ENCODE measurements at places on chromosomes 11 and 22.

GRCh38 chr11:47107744-47108143 lies 68.9 kb downstream of the ARFGAP2 start:
- DNase-seq = no peak

GRCh38 chr11:129035244-129035643 lies 92.6 kb upstream of the TP53AIP1 start:
- no peak for DNase-seq

GRCh38 chr11:33531743-33532181 lies 168.9 kb downstream of the C11orf91 start:
- no peak for DNase-seq

- no peak for DNase-seq
Observed at GRCh38 chr11:72293910-72294615, 50.1 kb upstream of the PHOX2A start.

GRCh38 chr11:67351275-67352005 lies 1.9 kb downstream of the POLD4 start:
- no peak for DNase-seq

- DNase-seq = no peak
Observed at GRCh38 chr11:34416766-34417165, 22.0 kb upstream of the CAT start.

DNA sequence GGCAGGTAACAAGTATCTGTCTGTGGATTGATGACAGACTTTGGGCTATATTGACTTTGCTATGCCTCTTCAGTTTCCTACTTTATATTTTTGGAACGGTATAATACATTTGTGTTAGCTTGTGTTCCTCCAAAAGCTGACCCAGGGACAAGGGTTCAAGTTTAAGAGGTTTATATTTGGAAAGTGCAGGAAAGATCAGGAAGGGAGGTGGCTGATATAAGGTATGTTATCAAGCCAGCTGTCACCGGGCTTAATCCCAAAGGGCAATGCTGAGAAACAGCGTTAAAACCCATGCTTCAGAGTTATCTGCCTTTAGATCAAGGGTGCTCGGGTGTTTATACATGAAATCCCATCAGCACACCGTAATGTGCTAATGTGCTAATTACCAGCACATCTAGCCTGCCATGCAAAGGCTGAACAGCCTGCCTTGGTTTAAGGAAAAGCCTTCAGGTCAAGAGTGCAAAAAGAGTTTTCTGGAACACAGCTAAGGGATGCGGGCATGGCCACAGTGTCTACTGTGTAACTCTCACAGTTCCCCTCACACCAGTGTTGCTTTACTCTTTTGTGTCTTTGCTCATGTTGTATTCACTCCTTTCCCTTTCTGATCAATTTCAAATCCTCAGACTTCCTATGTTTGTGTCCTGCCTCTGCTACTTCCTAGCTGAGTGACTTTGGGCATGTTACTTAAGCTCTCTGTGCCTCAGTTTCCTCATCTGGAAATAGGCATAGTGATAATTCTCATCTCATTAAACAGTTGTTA lies 77.5 kb downstream of the BDNF start:
- no peak for DNase-seq

GRCh38 chr11:17730608-17731462 lies 3.7 kb upstream of the KCNC1 start:
- no peak for DNase-seq

GRCh38 chr11:88553204-88553603 lies 215.7 kb upstream of the CTSC start:
- no peak for DNase-seq

- no peak for DNase-seq
Observed at GRCh38 chr11:63937713-63938478, 906 bp upstream of the NAA40 start.

GRCh38 chr11:75536786-75537641 lies 11.3 kb upstream of the GDPD5 start:
- no peak for DNase-seq

- no peak for DNase-seq
Observed at GRCh38 chr11:2122222-2122906, 16.8 kb downstream of the IGF2 start.

GRCh38 chr11:6006395-6006794 lies 351 bp downstream of the OR56A4 start:
- DNase-seq = no peak

- no peak for DNase-seq
Observed at GRCh38 chr22:40838486-40838885, 18.0 kb downstream of the ST13 start.

GRCh38 chr11:64870893-64871466 lies 7.4 kb downstream of the EHD1 start:
- DNase-seq = no peak

DNA sequence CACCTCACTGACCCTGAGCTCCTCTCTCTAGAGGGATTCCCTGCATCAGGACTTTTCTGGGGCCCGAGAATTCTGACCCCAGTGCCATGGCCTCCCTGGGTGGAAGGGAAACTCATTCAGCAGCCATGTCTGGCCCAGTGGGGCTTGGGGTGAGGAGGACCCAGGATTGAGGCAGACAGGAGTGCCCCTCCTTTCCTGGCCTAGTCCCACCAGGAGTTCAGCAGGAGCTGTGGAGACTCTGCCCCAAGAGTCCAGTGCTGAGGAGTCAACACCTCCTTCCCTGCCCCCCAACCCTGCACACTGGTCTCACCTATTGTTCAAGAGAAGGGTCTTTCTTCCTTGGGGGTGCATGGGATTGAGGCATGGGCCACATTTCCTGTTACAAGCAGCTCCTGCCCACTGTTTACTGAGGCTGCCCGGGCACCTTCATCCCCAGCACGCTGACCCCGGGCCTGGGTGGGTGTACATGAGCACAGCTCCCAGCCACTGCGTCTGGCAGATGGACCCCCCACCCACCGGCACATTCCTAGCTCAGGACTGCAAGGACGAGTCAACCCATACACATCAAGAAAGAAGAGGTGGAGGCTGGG lies 33.9 kb downstream of the ALX4 start:
- no peak for DNase-seq

GRCh38 chr11:60863550-60864521 lies 3.5 kb upstream of the ZP1 start:
- no peak for DNase-seq

GRCh38 chr11:7252683-7253213 lies 1.0 kb downstream of the SYT9 start:
- DNase-seq = no peak

- no peak for DNase-seq
Observed at GRCh38 chr22:40679964-40680818, 907 bp downstream of the MCHR1 start.

Data from spinal cord (tissue), 10 donors.